Endothelial cell of coronary artery (primary cell): ENCODE measurements at places on chromosomes 3 and 15. TPM values are rescaled to one million over a fixed set of nuclear protein-coding genes. Genes with fewer than 3 reads are reported as not detected.

Gene GHRL
- 0.09 TPM in 1 of 2 replicates, not detected in the other for total RNA-seq

Gene UBE2E2
- total RNA-seq: 26.6 and 43.3 TPM in 2 replicates

Gene ABTB1
- total RNA-seq: 5.4 and 10.4 TPM in 2 replicates

Gene ZNF620
- total RNA-seq: 3.0 and 5.4 TPM in 2 replicates

Gene DNAJA4
- total RNA-seq: 5.3 and 10.0 TPM in 2 replicates

Gene SLC9C1
- 0.09 and 0.19 TPM in 2 replicates for total RNA-seq

Gene EPHA3
- total RNA-seq: 1.7 TPM in 1 of 2 replicates, not detected in the other

Gene EFL1
- total RNA-seq: 21.9 and 31.2 TPM in 2 replicates

Gene C3orf38
- 19.3 and 22.5 TPM in 2 replicates for total RNA-seq

Gene IGF2BP2
- 48.4 and 60.6 TPM in 2 replicates for total RNA-seq

Gene TRIM59
- total RNA-seq: 15.2 and 20.3 TPM in 2 replicates

Gene PLSCR5
- total RNA-seq: not detected in 2 replicates

Gene ALDH1A2
- 1.7 and 5.6 TPM in 2 replicates for total RNA-seq

Gene STIMATE
- 11.2 and 12.4 TPM in 2 replicates for total RNA-seq

Gene ALDH1L1
- 0.28 TPM in 1 of 2 replicates, not detected in the other for total RNA-seq

Gene SLC2A2
- not detected in 2 replicates for total RNA-seq

Gene RLBP1
- not detected in 2 replicates for total RNA-seq

Gene KLHL40
- not detected in 2 replicates for total RNA-seq

Gene ZMYND10
- total RNA-seq: 0.36 and 0.38 TPM in 2 replicates

Gene MB21D2
- total RNA-seq: 11.7 and 13.8 TPM in 2 replicates

Gene CCDC54
- not detected in 2 replicates for total RNA-seq

Gene ITGA11
- total RNA-seq: 0.54 and 25.9 TPM in 2 replicates

Gene ANKDD1A
- 1.6 and 2.7 TPM in 2 replicates for total RNA-seq

Gene TRPC1
- total RNA-seq: 8.5 and 18.6 TPM in 2 replicates

Gene ALG1L2
- total RNA-seq: not detected in 2 replicates

Gene SNURF
- 74.3 and 82.8 TPM in 2 replicates for total RNA-seq

Gene SUCNR1
- under 0.01 TPM in 1 of 2 replicates, not detected in the other for total RNA-seq

Gene LSAMP
- total RNA-seq: under 0.01 TPM in 1 of 2 replicates, not detected in the other

Gene POC1A
- total RNA-seq: 6.8 and 13.2 TPM in 2 replicates

Gene KCNAB1
- 0.63 and 3.6 TPM in 2 replicates for total RNA-seq

Gene C2CD4A
- total RNA-seq: 0.94 and 1.5 TPM in 2 replicates

Gene CPNE4
- not detected in 2 replicates for total RNA-seq

Gene DLL4
- 33.8 and 103 TPM in 2 replicates for total RNA-seq

Gene SIDT1
- total RNA-seq: 0.27 TPM in 1 of 2 replicates, not detected in the other

Gene CCR1
- not detected in 2 replicates for total RNA-seq

Gene CHRNA5
- 2.6 and 4.4 TPM in 2 replicates for total RNA-seq

Gene HGD
- 0.27 TPM in 1 of 2 replicates, not detected in the other for total RNA-seq

Gene TNFAIP8L3
- 15.8 and 29.9 TPM in 2 replicates for total RNA-seq

Gene NKIRAS1
- total RNA-seq: 5.9 and 7.8 TPM in 2 replicates

Gene RAP2B
- 19.8 and 33.2 TPM in 2 replicates for total RNA-seq

Gene LTF
- 0.09 TPM in 1 of 2 replicates, not detected in the other for total RNA-seq

Gene PLS1
- total RNA-seq: 0.99 and 1.5 TPM in 2 replicates

Gene CHRM5
- under 0.01 TPM in 1 of 2 replicates, not detected in the other for total RNA-seq

Gene CTXN2
- total RNA-seq: under 0.01 TPM in 1 of 2 replicates, not detected in the other

Gene BLOC1S6
- 42.6 and 45.2 TPM in 2 replicates for total RNA-seq

Gene ISL2
- total RNA-seq: 0.36 and 0.47 TPM in 2 replicates

Gene EPB42
- not detected in 2 replicates for total RNA-seq

Gene RABL3
- 6.4 and 11.7 TPM in 2 replicates for total RNA-seq

Gene PATL2
- total RNA-seq: under 0.01 and 0.09 TPM in 2 replicates

Gene SH2D7
- not detected in 2 replicates for total RNA-seq

Gene FSD2
- not detected in 2 replicates for total RNA-seq

Gene GADL1
- 0.45 TPM in 1 of 2 replicates, not detected in the other for total RNA-seq
